Stimulated activated CD8-positive, alpha-beta memory T cell treated with anti-CD3 and anti-CD28 coated beads, Interleukin-4, amount 100 ng/mL, for 48 hours (primary cell): ENCODE measurements at places on chromosomes 1 and 21.
A peak's percentile ranks its signal among the peaks of the same experiment; 100 is the strongest.

GRCh38 chr1:205610036-205610435 is 21.8 kb downstream of the ELK4 start:
- DNase-seq = no peak

- no peak for DNase-seq
These were observed 10.9 kb upstream of the AGPAT3 start for GRCh38 chr21:43853851-43854772.

- no peak for DNase-seq
These were observed 646.2 kb downstream of the SMYD3 start for GRCh38 chr1:245860657-245861544.

- DNase-seq = peak; percentile 29
These were observed at the start of gene COL24A1 for GRCh38 chr1:86156566-86157455. TSS of gene COL24A1 (minus strand) at chr1:86156772. CDS start at chr1:86156396, 376 bp downstream.

DNA sequence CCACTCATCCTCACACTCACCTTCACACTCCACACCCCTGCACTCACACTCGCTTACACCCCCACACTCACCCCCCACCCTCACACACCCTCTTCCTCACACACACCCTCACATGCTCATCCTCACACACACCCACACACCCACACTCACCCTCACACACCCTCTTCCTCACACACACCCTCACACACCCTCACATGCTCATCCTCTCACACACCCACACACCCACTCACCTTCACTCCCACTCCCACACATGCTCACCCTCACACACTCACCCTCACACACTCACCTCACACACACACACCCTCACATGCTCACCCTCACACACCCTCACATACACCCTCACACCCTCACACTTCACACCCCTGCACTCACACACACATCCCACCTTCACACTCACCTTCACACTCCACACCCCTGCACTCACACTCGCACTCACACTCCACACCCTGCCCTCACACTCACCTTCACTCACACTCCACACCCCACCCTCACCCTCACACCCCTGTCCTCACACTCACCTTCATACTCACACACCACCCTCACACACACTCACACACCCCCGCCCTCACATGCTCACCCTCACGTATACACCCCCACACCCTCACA is 42.6 kb upstream of the EDN2 start:
- DNase-seq = no peak

DNA sequence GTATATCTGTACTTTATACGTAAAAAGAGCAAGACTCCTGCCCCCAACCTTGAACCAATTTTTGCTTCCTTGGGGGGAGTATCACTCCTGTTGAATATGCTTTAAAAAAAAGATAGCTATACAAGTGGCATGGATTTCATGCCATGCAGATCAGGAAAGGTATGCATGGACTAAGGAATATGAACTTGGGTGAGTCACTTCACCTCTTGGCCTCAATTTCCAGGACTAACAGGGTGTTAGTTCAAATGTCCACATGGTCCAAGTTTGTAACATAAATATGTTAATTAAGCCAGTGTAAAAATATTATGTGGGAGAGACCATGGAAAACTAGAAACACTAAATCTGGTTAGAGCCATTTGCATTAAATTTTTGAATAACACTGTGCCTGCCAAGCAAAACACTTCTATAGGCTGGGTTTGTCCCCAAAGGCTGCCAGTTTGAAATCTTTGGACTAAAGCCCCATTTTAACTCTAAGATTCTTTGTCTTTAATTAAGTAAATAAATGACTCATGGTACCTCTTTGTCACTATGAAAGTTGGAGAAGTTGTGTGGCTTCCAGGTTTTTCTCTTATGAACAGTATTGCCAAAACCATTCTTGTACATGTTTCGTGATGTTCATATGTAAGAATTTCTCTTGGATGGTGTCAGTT is 33.1 kb downstream of the FAM177B start:
- no peak for DNase-seq

GRCh38 chr1:212638492-212639151 is 30.1 kb downstream of the ATF3 start:
- DNase-seq = peak; percentile 10

- DNase-seq = peak; percentile 80
These were observed 23.5 kb downstream of the MTARC1 start for GRCh38 chr1:220810179-220810653.
